ENCODE measurements at places on chromosomes 3 and 15.

DNA sequence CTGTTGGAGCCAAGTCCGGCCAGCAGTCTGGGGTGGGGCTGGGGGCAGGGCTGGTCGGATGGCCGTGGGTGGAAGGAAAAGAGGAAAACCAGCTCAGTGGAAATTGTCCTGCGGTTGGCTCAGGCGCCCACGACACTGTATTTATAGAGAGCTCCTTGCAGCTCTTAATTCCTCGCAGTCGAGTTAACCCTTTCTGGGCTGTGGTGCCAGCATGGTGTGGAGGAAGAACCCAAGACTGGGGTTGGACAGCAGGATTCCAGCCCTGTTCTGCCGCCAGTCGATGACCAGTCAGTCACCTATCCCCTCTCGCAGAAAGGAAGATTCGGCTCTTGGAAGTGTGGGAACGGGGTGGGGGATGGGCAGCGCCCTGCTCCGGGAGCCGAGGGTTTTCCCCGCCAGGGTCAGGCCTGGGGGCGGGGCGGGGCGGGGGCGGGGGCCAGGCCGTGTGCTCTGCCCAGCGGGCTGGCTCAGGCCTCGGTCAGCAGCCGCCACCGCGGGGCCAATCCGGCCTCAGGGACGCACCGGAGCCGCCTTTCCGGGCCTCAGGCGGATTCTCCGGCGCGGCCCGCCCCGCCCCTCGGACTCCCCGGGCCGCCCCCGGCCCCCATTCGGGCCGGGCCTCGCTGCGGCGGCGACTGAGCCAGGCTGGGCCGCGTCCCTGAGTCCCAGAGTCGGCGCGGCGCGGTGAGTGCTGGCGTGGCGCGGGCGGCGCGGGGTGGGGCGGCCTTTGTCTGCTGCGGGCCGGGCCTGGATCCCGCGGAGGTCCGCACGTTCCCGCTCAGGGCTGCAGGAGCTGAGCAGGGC is at the start of gene CD276:
Gene CD276 (plus strand): TSS at position 607 of the 804 bp plus-strand sequence. CDS start 15,257 bp downstream, outside the sequence.
- DNase-seq = peak; percentile 59

DNA sequence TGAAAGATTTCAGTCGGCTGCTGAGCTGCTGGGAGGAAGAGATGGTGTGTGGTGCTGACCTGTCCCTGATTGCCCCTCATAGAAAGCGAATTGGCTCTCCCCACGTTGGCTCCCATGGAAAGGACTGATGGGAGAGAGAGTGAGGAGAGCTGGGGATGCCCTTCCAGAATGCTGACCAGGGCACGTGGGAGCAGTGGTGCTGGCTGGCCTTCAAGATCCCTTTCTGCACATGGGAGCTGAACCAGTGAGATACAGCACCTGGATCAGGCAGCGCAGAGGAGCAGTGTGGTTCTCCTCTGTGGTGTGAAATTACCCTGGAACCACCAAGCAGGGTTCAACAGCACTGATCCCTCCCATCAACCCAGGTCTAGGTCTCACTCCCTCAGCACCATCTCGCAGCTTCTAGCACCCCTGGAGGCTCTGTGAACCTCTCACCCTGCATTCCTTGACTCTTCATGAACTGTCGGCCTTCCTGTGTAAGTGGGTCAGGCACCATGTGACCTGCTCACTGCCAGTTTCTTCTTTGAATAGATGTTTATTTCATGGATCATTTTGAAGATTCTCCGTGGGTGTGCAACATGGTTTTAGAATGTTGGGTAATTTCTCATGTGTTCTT is 55.7 kb downstream of the CACNA1D start:
- DNase-seq = no peak

- DNase-seq = no peak
Measured at GRCh38 chr3:52221141-52221562, 4.3 kb downstream of the TLR9 start.

DNA sequence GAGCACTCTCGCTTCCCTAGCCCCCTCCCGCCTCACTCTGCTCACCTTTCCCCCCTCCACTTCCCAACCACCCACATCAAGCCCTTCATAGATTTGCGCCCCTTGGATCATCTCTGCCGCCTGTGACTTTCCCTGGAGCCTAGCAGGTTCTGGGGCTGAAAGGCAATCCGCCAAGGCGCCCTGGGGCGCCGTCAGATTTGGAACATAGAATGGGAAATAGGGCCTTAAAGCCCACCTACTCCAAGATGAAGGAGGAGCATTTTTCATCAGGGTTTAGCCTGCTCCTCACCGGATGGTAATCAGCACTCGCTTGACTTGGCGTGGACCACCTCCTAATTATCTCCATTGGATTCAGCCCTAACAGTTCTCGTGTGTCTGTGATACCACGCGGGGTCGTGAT is 1.3 kb downstream of the CPNE4 start:
- DNase-seq = no peak

DNA sequence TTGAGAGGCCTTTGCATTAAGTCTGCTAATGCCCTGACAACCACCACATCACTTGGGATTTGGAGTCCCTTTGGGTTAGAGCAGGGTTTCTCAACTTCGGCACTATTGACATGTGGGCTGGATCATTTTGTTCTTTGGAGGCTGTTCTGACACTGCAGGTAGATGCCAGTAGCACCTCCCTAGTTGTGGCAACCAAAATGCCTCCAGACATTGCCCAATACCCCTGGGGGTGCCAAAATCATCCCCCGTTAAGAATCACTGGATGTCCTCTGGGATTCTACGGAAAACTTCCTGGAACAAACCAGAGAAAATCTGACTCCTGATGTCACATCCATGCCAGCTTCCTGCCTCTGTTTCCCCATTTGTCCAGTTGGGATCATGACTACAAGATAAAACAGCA is 37.2 kb upstream of the BLM start:
- no peak for DNase-seq
